ENCODE measurements at places on chromosomes 6 and 20.

GRCh38 chr6:25154034-25154596 lies 125.1 kb upstream of the CARMIL1 start:
- no peak for DNase-seq

GRCh38 chr20:38338849-38339520 lies 7.3 kb upstream of the LBP start:
- DNase-seq, result no peak

DNA sequence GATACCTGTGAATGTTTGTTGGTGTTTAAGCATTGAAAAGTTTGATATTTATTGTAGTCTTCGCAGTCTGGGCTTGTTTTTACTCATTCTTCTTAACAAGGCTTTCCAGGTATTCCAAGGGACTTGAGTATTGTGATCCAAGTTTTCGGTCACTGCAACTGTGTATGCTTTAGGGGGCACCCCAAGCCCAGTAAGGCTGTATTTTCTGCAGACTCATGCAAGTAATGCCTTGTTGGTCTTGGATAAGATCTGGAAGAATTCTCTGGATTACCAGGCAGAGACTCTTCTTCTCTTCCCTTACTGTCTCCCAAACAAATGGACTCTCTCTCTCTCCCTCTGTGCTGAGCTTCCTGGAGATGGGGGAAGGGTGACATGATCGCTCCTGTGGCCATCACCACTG lies 82.1 kb downstream of the RFPL4B start:
- DNase-seq, result no peak

DNA sequence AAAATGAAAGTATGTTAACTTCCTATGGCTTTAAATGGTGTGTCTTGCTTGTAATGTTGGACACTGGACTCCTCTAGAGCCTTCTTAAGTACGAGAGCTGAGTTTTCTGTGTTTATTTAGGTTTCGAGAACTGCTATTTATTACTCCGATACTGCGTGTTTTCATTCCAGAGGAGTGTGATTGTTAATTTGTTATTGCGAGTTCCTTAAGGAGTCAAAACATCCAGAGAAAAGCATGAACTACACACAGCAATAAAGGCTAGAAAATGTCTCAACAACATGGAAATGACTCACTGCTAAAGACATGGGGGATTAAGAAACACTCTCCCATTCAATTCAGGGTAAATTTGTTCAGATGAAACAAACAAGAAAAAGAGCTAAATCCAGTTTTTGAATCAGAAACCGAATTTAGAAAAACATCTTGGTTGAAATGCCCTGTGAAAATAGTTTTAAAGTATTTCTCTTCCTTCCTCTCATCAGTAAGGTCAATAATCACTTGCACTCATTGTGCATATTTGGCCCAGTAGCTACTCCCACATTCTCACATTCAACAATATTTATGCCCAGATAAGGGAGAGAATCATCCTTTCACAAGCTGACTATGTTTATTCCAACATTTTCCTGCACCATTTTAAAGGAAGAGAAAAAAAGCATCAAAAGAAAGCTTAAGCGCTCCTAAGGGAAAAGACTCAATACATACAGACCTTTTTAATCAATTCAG lies 36.0 kb downstream of the ATXN1 start:
- DNase-seq, result no peak

DNA sequence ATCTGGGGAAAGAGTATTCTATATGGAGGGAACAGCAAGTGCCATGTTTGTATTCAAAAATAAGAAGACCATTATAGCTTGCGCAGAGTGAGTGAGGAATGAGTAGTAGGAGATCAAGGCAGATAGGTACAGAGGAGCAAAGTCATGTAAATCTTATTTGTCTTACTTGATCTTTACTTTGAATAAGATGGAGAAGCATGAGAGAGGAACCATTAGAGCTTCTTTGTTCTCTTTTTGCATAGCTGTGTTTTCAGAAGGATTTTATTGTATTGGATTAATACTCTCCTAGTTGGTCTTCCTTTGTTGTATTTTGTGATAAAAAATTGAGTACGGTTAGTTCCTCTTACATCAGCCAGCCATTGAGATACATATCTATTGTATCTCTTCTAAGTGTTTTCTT lies 88.4 kb downstream of the SCAF8 start:
- DNase-seq, result no peak

- DNase-seq, result no peak
Measured at GRCh38 chr6:81534934-81535465, 217.5 kb downstream of the TENT5A start.

GRCh38 chr20:47281376-47281775 lies 75.1 kb downstream of the ZMYND8 start:
- DNase-seq, result no peak

DNA sequence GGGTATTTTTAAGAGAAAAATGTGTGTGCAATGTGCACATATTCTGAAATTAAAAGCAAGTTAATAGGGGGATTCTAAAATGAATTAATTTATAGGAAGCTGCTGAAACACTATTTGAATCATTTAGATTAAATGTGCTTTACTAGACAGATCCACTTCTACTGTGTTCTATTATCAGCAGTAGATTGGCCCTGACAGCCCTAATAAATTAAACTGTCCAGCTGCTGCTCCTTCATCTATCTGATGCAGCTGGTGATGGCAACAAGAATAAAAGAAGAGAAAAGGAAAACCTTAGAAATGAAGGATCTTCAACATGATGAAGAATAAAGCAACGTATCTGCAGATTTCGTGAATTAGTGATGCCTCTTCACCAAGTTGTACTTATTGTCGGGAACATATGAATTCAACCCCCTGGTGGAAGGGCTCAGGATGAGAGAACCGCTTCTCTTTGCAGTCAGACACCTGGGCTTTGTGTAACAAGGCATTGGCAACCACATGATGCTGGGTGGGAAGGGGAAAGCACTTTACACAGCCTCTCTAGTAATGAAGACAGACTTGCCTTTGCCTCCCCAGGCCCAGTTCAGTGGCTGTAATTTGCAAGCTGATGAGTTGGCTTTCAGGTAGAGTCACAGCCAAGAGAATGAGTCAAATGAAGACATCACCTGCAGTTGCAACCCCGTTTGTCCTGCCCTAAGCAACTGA lies 94.4 kb downstream of the LAMP5 start:
- no peak for DNase-seq

DNA sequence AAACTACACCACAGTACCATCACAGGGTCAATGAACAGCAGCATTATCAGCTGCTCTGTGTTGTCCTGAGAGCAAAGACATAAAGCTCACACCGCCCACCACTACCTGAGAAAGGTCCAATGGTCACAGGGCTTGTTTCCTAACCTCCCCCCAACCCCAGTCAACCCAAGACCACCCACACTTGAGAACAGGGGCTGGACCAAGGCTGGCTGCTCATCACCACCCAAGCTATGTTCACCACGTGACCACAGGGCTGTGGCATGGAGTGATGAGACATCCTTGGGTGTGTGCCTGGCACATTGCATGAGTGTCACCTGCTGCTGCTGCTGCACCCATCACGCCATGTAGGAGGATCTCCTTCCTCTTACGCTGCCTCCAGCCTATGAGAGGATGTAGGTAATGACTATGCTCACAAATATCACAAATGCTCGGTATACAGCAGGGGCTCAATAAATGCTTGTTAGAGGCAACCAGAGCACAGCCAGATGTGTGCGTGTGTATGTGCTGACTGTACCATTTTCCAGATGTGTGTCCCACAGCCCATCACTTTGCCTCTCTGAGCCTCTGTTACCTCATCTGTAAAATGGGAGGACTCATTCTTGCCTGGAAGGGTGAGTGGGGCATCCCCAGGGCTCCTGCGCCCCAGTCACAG lies 23.3 kb upstream of the SIRPA start:
- no peak for DNase-seq

DNA sequence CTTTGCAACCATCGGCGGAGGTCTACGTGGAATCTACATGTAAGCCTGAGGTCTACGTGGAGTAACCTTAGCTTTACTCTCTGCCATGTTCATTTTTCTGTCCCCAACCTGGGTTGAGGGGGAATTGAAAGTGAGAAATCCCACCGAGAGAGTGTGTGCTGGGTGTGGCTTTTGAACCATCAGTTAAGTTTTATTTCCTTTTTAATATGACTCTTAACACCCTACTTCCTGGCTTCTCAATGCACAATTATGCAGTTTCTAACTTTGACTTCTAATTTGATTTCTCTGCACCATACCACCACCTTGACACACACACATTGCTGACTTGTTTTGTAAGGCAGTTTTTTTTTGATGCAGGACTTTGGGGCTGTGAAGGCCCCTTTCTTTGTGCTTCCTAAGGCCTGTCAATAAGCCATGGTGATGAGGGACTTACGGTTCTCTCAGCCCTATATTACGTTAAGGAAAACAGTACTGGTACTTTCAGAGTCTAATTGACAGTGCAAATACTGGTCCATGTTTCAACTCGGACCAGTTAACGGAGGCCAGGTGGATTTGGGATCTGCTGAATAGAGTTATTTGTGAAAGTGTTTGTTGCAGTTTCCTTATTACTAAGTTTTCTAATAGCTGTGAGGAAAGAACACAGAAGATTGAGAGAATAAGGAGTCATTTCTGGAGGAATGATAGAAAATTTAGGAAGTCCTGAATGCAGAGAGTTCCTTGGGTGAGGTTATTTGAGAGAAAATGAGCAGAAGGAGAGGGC lies 206.5 kb downstream of the JARID2 start:
- DNase-seq, result no peak

- no peak for DNase-seq
Measured at GRCh38 chr6:30113003-30113759, at the start of gene TRIM31. TRIM31 (minus strand) TSS chr6:30113090; CDS start chr6:30112805, 285 bp downstream.

DNA sequence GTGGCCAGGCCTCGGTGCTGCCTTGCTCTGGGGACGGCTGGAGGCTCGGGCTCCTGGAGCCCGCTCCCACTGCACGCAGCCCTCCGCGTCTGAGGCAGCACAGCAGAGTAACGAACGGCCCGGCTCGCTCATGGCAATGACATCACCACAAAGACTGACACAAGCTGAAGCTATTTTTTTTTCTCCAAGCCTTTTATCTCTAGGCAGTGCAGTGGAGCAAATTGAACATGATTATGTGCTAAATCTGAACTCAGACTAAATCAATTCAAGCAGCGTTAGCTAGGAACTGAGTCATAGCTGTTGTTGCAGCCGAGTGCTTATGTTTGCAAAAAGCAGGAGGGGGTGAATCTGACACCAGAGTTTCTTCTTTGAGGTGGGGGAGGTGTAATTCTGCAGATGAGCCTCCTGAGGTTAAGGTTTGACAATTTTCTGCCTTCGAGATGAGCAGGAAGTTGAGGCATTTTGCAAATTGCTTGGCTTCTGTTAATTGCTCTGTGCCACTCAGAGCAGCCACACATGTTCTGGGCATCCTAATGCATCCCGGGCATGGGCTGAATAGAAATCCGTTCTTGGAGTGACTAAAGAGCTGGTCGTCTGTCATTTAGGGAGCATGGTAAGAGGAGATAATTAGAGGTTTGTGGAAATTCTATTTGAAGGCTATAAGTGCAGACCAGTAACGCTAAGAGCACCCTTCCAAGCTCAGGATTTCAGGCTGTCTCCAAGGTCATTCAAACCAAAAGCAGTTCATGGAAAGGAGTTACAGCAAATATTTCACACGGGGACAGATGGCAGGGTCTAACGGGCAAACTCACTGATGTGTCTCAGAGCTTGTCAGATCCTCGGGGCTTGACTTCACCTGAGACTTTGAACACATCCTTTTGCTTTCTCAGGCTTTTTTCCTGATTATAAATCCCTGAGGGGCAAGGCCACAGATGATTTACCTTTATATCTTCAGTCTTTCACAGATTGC lies 155.1 kb upstream of the ENPP5 start:
- DNase-seq, result no peak

- DNase-seq, result no peak
Measured at GRCh38 chr6:21965953-21966539, 330.8 kb downstream of the PRL start.

DNA sequence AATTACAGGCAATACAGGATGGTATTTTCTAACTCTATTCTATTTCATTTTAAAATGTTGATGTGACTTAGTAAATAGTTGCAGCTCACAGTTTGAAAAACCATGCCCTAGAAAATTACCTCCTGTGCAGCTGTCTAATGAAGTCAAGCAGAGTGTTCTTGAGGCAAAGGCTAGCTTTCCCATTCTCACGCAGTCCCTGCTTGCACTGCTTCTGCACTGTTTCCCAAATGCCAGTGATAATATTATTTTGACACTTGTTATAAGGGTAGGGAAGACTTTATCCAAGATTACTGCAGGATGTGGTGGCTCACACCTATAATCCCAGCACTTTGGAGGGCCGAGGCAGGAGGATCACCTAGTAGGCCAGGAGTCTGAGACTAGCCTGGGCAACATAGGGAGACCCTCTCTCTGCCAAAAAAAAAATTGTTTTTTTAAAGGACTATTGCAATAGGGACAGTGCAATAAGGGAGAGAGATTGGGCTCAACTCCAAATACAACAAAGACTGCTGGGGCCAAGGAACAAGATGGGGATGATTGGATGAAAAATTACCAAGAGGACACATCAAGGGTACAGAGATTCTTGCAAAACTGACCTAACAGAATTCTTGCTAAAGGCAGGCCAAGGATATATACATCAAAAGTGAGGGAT lies 196.1 kb downstream of the LY86 start:
- DNase-seq, result no peak

GRCh38 chr6:1860756-1861348 lies 251.1 kb downstream of the FOXC1 start:
- no peak for DNase-seq

GRCh38 chr20:5448449-5449118 lies 131.8 kb upstream of the PROKR2 start:
- DNase-seq, result peak; percentile 54

DNA sequence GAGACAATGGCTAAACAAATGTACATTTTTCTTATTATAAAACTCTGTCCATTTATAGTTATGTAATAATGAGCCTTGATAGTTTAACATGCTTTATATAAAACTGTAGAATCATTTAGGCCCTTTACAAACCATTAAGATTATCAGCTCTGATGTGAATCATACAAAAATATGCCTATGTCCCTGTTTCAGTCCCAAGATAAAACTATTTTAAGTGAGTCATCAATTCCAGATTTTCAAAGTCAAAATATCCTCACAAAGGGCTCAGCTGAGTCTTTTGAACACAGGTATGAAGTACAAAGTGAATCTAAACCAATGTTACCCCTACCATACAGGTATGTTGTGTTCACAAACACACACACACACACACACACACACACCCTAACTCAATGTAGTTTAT lies 88.0 kb downstream of the PTPRK start:
- no peak for DNase-seq

- DNase-seq, result no peak
Measured at GRCh38 chr20:3740615-3741301, 8.3 kb downstream of the HSPA12B start.

DNA sequence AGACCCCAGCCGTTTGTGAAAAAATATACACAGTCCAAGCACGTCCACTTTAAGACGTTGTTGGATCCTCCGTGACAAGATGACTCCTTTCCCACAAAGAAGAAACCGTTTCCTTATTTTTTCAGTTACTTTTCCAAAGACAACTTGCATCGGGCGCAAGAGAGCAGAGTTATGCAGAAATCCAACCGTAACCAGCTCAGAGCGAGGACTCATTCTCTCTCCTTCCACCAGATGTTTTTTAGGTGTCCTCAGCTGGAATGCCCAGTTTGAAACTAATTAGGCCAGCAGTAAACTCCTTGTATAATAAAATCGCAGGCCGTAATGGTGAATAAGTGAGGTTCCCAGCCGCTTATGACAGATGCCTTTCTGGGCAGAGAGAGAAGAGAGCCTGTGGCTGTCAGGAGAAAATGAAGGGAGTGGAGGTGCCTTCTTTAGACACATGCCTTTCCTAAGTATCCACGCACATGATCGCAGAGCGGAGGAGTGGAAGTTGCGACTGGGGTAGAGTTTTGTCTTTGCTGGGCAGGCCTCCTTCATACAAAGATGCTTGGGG lies 2.8 kb downstream of the EYA2 start:
- DNase-seq, result no peak

Measured in memory B cell (primary cell).